ENCODE measurements at places on chromosomes 5 and 9.
A peak's percentile ranks its signal among the peaks of the same experiment; 100 is the strongest.

GRCh38 chr5:69042500-69042899 lies 51.3 kb upstream of the SLC30A5 start:
- no peak for DNase-seq

DNA sequence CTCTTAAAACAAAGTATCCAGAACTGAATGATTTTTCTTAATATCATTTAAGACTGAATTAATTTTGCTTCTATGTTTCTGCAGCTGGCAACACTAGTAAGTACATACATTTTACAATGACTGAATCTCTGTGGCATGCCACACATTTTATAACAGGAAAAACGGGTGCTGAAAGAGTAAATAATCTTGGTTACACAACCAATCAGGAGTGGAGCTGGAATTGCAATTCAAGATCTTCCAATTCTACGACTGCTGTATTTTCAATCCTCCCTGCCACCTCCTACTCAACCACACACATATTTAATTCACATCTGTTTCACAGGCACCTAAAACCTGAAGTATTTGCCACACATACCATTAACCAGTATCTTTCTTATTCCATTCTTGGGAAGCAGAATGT lies 52.7 kb upstream of the NR5A1 start:
- no peak for DNase-seq

DNA sequence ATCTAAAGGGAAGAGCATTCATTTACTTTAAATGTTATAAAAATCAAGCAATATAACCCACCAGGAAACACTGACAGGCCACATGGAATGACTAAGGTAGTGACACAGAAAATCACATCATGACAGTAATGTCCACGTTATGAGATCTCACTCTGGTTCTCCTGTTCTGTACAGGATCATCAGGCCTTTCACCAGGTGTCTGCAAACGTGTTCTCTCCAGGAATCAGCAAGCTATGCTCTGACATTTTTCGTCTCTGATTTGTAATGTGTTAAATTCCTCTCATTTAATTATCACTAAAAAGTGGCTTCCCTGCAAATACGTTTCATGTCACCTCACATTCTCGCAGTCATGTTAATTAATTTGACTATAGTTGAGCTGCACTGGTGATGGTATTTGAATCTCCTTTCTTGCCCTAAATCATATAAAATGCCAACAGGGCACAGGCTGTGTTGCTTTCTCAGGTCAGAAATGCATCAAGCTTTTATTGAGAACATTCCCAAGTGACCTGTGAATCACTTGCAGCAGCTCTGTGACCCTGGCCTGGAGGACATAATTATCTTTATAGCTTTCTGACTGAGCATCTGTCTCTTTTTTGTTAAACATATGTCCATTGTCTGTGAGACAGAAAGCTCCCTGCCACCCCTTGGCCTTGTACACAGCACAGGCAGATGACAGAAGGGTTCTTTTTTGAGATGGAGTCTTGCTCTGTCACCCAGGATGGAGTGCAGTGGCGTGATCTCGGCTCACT lies 196.2 kb downstream of the DIRAS2 start:
- DNase-seq = no peak

- no peak for DNase-seq
These were observed 37.8 kb downstream of the NEURL1B start for GRCh38 chr5:172678902-172679301.

GRCh38 chr9:79569814-79570447 lies 1.8 kb upstream of the TLE4 start:
- DNase-seq = no peak

GRCh38 chr5:64874753-64875152 lies 106.0 kb downstream of the CWC27 start:
- DNase-seq = no peak

DNA sequence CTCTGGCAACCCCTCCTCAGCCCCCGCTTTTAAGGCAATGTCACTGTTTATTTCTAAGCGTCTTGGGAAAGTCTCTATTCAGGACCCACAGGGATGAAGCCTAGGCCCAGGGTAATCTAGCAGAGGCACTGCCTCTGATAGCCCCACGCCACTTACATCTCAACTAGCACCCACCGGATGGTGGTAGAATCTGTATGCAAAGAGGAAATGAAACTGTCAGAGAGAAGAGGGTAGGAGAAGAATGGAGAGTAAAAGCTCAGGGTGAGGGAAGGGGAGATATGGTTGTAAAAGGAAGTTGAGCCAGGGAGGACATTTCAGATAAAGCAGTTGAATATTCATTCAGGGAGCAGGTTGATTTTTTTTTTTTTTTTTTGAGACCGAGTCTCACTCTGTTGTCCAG lies 3.0 kb downstream of the FRRS1L start:
- no peak for DNase-seq

DNA sequence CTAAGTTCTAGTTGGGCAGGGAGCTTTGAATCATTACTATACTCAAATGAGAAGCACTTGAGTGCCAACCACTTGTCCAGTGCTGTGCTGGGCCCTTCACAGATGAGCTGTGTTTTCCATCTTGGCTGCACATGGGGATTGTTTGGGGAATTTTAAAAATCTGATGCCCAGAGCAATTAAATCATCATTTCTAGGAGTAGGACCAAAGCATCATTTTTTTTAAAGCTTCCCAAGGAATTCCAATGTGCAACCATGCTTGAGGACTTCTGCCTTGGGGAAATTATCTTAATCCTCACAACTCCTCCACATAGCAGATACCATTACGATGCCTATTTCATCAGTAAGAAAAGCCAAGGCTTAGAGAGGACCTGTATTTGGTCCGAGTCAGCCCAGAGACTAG lies 131.4 kb downstream of the TMEM174 start:
- DNase-seq = peak; percentile 62

GRCh38 chr9:107983181-107983603 lies 493.6 kb upstream of the KLF4 start:
- peak; percentile 55 for DNase-seq

GRCh38 chr5:173747876-173748275 lies 131.4 kb upstream of the BOD1 start:
- DNase-seq = no peak

GRCh38 chr5:104951829-104952228 lies 1389.2 kb upstream of the NUDT12 start:
- DNase-seq = no peak

DNA sequence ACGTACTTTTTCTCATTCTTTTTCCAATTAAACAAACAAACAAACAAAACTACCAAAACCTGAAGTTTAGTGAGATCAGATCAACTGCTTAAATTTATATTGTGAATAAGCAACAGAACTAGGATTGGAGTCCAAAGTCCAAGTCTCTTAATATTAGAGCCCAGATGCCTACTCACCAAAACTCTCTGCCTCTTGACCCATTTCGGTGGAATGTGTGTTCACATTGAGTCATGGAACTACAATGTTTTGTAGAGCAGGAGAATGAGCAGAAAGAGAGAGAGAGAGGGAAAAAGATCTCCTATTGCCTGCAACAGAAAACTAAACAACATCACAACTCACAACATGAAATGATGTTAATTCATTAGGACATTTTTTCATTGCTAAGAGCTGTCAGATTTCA lies 751.1 kb downstream of the TLR4 start:
- DNase-seq = peak; percentile 87

- no peak for DNase-seq
These were observed 33.3 kb downstream of the CEP72 start for GRCh38 chr5:645421-645820.

GRCh38 chr5:68181039-68181599 lies 34.4 kb upstream of the PIK3R1 start:
- no peak for DNase-seq

DNA sequence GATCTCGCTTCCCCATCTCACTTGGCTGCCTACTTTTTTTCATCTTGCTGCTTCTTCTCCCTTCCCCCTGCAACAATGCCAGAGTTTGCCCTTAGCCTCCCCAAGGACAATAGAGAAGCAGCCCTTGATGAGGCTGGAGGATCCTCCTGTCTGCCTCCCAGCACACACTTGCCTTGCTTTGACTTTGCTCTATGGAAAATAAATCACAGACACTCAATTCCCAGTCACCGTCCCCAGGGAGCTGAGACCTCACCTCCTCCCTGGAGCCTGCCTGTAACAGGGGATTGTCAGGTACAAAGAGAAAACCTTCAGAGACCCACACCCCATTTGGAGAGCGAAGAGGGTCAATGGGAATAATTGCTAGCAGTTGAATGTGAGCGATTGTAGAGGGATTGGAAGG lies 242.1 kb upstream of the ZNF462 start:
- no peak for DNase-seq

- no peak for DNase-seq
These were observed 4.3 kb downstream of the CD74 start for GRCh38 chr5:150408231-150408943.

GRCh38 chr5:172096207-172096940 lies 89.9 kb upstream of the FBXW11 start:
- no peak for DNase-seq

Data from renal cortical epithelial cell (primary cell).